NCI-H82 (cell line): ENCODE measurements at places on chromosomes 1 and 21.

DNA sequence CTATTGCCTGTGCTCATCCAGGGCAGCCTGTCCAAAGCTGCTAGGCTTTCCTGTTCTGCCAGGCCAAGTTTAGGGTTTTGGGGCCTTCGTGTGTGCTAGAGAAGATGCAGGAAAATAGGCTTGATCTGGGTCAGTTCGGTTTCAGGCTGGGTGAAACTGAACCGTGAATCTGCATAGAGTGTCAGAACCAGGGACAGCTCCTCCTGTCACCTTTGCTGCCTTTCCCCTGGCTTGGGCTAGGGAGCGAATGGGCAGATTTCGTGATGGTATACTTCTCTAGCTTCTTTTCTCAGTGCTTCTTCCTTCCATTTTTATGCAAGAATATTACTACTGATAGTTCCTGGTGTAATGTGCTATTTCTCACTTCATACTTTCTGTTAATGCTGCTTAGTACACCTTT, 6.0 kb upstream of the AGO1 start:
- no peak for DNase-seq

DNA sequence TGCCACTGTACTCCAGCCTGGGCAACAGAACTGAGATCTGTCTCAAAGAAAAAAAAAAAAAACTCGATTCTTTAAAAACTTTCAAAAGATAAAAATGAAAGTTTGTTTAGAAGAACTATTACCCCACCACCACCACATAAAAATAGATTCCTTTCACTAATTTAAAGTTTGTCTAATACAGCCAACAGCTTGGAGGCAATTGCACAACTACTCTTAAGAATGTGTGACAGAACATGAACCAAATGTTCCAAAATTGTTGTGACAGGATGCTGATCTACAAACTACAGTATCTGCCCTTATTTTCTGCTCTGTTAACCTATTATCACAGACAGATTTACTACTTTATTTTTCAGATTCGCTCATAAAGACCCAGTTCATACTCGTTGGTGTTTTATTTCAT, 5.5 kb upstream of the TGFBR3 start:
- no peak for DNase-seq

GRCh38 chr1:67646145-67647035, 38.6 kb upstream of the GADD45A start:
- DNase-seq = peak; percentile 95

DNA sequence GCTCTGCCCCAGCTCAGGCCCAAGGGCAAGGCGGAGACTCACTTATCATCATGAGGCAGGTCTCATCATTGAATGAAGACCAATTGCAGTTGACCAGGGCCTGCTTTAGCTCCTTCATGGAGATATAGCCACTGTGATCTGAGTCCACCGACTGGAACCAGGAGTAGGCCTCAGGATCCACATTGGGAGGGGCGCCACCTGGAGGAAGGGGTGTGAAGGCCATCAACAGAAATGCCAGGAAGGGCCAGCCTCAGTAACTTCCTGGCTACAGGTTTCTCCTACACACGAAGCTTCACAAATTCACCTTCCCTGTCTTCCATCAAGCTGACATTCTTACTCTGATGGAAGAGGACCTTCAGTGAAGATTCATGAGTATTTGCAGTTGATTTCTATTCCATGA, 11.6 kb downstream of the PEF1 start:
- DNase-seq = peak; percentile 66

DNA sequence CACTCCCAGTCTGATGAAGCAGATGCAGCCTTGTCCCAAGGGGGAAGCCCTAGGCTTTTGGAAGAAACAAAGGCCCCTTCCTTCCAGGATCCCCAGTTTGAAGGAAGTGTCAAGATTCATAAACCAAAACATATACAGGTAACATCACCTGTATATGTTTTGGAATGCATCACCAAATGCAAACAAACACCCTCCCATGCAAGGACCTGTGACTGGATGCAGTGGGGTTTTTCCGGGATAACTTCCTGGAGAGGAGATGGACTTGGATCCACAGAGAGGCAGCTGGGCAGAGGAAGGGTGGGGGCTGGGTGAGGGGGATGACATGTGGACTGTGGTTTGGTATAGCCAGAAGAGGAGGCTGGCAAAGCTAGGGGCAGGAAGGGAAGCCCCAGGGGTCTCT, 1.5 kb upstream of the PLA2G2F start:
- DNase-seq = no peak

- DNase-seq = no peak
These were observed 3.7 kb downstream of the BCAN start for GRCh38 chr1:156645666-156646065.

DNA sequence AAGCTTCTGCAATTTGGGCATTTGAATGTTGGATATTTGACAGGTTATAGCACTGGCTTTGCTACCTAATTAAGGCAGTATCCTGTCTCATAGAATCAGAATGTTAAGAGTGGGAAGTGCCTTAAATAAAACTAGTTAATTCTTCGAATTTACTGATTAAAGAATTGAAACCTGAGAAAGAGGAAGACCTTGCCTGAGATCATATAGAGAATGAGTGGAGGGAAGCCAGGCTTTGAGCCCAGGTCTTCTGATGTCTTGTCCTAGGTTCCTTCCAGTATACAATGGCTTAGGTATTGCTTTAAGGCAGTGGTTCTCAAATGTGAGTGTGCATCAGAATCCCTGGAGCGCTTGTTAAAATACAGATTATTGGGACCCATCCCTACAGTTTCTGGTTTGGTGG, 20.9 kb upstream of the SH3BGRL3 start:
- no peak for DNase-seq
